ENCODE measurements at places on chromosomes 12 and 14.

DNA sequence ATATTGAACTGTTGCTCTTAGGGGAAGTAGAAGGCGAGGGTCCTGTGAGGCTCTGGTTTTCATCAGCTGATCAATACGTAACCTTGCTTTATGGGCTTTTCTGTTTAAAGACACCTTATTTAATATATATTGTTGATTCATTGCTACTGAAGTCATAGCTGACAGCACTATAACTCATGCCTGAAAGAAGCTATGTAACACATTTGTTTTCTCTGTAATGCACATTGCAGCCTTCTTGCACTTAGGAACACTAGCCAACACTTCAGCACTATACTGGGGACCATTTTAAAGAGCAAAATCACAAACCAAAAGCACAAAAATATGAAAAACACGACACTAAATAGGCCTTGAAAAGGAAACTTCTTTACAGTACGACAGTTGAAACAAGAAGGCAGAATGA, 135.7 kb downstream of the TTC6 start:
- DNase-seq = no peak

- DNase-seq = no peak
Observed at GRCh38 chr14:38839694-38840365, 263.2 kb downstream of the SEC23A start.

DNA sequence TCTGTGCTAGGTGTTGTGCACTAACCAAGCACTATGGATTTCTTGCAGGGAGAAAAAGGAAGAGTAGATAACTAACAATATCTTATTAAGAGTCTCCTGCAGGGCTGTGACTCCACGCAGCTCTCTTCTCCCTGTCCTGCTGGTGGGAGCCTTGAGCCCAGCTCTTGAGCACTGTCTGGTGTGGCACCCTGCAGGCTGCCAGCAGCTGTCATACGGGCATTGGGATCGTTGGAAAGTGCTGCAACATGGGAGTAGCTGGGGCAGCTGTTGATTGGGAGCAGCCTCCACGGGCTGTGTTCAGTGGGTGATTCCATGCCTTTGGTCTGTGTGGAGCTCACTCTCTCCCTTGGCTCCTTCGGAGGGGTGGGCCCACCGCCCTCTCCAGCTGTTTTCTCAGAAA, 125.3 kb downstream of the FBXL14 start:
- no peak for DNase-seq

- no peak for DNase-seq
Observed at GRCh38 chr12:32906399-32907165, 10.0 kb upstream of the PKP2 start.

- no peak for DNase-seq
Observed at GRCh38 chr12:42432517-42433140, 106.7 kb downstream of the PPHLN1 start.

DNA sequence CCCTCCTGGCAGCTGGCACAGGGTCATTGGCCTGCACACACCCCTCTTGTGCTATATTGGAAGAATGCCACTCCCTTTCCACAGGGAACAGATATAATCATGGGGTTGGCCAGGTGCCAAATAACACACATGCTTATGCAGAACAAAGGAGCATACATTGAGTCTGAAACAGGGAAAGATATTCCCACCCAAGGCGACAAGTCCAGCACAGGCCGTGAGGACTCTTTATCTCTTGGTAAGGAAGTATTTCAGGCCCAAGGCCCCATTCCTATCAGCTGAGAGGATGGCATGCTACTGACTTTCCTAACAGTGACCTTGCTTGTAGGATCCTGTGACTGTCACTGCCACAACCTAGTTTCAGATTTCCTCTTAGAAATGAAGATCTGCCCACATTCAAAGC, 59.0 kb upstream of the STXBP6 start:
- DNase-seq = no peak

GRCh38 chr12:48336061-48336460, 14.7 kb downstream of the ZNF641 start:
- DNase-seq = no peak

DNA sequence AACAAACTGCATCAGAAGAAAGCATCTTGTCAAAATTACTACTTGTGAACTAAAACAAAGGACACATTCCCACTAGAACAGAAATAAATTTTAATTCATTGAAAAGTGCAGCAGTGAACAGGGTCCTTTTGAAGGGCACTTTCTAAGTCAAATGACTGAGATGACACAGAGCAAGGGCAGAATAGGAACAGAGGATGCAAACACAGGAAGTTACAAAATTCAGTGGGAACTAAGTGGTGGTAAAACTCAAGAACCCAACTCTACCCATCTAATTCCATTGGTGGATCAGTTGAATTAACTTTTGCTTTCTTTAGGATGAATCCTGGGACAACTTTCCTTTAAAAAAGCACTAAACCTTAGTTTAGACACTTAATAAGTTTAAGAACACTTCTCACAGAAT, 45.8 kb downstream of the GNS start:
- DNase-seq = no peak

DNA sequence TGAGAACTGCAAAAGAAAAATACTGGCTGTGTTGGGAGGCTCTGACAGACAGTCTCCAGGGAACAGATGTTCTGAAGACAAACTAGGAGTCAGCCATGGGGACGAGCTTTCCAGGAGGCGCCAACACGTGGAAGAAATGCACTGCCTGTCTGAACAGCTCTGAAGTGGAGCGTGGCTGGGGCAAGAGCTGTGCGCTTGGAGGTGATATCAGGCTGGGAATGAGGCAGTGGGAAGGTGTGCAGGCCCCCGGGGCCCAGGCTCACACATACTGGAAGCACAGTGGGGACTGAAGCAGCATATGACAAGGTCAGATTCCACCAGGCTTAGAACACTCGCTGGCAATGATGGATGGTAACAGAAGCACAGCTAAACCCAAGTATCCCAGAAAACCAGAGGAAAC, 17.5 kb downstream of the APPL2 start:
- DNase-seq = no peak

DNA sequence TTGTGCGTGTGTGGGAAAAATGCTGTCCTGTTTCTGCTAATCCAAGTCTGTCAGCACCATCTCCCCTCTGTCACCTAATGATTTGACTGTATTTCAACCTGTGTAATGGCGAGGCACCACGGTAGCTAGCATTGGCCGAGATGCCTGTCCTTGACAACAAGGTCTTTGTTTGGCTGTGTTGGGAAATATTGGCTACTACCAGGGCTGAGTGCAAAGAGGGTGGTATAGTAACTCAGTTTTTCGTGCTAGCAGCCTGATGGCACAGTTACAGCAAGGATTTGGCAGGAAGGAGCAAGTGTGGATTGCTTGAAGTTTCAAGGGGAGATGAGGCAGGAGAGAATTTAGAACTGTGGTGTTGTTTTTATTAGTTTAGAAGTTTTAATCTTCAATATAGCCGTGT, 440.3 kb upstream of the RGS6 start:
- DNase-seq = no peak

- no peak for DNase-seq
Observed at GRCh38 chr14:105398726-105399465, 558 bp downstream of the TEX22 start.

- no peak for DNase-seq
Observed at GRCh38 chr14:23307687-23308644, 1.3 kb downstream of the BCL2L2 start.

DNA sequence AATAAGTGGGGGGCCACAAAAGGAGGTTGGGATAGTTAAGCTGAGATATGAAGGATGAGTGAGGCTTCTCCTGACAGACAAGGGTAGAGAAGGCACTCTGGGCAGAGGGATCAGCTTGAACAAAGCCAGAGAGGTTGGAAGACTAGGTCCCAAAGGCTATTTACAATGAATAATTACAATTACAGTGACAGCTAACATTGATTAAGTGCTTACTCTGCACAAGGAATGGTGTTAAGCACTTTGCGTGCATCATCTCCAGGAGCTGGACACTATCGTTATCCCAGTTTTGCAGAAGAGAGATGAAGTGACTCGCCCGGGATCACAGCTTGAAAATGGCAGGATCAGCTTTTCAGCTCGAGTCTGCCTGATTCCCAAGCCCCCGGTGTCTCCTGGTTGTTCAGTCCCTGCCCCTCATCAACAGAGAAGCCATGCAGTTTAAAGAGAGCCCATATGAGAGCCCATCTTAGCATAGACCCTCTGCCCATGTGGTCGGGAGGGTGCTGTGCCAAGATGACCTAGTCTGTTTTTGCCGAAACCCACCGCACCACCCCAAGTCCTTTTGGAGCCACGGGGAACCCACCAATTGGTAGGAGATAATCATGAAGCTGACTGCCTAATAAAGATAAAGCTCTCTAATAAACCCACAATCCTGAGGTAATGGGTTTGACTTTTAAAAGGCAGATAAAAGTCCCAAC, 89.9 kb upstream of the HSPB8 start:
- no peak for DNase-seq

DNA sequence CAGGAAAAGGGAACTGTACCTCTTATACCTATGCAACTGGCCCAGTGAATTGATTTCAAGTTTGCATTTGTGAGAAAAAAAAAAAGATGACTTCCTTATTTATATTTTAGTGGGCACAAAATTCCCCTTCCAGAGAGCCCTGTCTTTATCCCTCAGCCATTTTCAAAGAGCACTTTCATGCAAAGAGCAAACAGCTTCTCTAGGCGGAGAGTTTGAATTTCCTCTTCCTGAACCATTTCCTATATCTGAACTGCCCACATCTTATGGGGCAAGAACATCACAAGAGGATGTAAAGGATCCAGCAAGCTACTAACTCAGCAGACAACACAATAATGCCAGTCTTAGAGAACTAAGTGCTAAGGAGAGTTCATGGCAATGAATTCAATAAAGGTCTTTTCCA, 22.3 kb upstream of the PLXNC1 start:
- DNase-seq = no peak

- DNase-seq = no peak
Observed at GRCh38 chr14:49754570-49755097, 13.3 kb upstream of the KLHDC2 start.

DNA sequence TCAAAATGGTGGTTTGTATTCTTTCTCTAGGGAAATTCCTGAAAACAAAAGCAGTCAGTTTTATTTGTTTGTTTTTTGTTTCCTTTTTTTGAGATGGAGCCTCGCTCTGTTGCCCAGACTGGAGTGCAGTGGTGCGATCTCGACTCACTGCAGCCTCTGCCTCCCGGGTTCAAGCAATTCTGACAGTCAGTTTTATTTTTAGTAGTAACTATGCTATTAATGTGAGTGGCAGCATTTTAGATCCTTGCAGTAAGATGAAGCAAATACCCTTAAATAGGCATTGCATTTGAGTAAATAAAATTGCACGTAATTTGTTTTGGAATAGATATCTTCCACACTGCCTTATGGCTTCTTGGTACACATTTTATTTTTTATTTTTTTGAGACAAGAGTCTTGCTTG, 23.6 kb downstream of the YY1 start:
- no peak for DNase-seq

DNA sequence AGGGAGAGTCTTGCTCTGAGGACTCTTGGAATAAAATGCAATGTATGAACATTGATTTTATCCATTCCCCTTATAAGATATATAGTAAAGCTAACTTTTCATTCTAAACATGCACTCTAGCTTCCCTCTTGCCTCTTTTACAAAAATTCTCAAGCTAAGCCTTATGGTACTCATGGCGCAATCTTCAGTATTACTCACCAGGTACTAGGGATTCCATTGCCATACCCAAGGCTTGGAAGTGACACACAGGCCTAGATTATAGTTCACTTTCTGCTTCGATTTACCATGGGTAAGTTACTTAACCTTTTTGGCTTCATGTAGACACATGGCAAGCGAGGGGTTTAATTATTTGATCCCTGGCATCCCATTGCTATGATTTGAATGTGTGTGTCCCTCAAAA, 331.5 kb downstream of the LRIG3 start:
- no peak for DNase-seq

GRCh38 chr12:120259418-120260202, 5.9 kb downstream of the PXN start:
- no peak for DNase-seq

- no peak for DNase-seq
Observed at GRCh38 chr14:32622742-32623141, 293.6 kb downstream of the AKAP6 start.

DNA sequence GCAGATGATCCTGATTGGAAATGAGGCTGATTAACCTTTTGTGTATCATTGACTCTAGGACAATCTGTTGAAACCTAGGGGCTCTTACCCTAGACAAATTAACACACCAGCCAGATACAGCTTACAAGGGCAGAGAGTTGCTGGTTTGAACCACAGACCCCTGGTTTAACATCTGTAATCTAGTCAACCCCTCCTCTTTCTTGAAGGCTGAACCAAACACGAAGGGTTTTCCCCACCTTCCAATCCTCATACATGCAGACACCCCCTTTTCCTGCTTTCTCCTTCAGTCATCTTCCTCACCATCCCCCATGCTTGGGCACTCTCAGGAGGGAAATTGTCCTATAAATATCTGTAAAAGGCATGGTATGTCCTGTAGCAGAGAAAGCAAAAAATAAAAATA, 126.0 kb upstream of the HIF1A start:
- no peak for DNase-seq

DNA sequence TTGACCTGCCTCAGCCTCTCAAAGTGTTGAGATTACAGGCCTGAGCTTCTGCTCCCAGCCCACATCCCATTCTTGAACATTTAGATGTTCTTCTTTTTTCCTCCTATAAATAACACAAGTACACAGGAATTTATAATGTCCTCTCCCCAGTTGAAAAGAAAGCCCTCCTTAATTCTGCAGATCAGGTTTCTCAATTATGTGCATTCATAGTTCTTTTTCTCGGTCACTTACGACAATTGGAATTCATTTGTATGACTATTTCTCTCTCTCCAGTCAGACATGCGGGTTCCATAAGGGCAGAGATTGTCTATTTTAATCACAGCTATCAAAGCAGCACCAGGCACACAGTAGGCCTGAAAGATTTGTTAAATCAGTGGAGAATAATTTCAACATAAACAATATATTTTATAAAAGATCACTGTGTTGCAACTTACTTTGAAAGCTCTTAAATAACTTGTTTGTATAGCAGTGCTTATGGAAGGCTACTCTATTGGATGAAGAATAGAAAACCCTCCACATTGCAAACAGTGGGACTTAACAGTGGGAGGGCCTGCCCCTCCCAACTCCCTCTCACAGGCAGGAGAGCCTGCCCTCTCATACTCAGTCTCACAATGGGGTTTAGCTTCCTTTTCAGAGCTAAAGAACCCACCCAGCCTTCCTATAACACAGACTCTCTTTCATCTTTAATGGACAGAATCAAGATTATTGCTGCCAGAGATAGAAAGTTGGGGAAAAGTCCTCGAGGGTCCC, 84.1 kb upstream of the TRAF3 start:
- DNase-seq = no peak

GRCh38 chr14:100432652-100433427, 109.7 kb downstream of the SLC25A47 start:
- DNase-seq = no peak

- peak; percentile 63 for DNase-seq
Observed at GRCh38 chr14:61965030-61965745, 203.0 kb downstream of the SNAPC1 start.

DNA sequence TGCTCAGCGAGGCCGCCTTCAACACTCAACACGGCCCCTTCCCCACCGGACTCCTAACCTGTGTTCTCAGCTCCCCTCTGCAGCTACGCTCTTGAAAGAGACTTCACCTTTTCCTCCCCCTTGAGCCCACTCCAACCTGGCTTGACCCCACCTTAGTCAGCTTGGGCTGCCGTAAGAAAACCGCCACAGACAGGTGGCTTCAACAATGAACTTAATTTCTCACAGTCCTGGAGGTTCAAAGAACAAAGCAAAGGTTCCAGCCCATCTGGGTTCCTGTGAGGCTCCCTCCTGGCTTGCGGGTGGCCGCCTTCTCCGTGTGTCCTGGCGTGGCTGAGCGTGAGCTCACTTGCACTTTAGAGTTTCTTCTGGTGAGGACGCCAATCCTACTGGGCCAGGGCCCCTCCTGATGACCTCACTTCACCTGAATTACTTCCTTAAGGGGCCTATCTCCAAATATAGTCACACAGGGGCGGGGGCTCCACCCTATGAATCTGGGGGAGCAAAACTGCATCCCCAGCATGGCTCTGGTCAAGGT, 138.8 kb downstream of the CALM1 start:
- DNase-seq = no peak

All from fibroblast of the conjunctiva (primary cell).